ENCODE measurements at places on chromosomes 11 and 22. TPM values are rescaled to one million over a fixed set of nuclear protein-coding genes. Genes with fewer than 3 reads are reported as not detected.

DNA sequence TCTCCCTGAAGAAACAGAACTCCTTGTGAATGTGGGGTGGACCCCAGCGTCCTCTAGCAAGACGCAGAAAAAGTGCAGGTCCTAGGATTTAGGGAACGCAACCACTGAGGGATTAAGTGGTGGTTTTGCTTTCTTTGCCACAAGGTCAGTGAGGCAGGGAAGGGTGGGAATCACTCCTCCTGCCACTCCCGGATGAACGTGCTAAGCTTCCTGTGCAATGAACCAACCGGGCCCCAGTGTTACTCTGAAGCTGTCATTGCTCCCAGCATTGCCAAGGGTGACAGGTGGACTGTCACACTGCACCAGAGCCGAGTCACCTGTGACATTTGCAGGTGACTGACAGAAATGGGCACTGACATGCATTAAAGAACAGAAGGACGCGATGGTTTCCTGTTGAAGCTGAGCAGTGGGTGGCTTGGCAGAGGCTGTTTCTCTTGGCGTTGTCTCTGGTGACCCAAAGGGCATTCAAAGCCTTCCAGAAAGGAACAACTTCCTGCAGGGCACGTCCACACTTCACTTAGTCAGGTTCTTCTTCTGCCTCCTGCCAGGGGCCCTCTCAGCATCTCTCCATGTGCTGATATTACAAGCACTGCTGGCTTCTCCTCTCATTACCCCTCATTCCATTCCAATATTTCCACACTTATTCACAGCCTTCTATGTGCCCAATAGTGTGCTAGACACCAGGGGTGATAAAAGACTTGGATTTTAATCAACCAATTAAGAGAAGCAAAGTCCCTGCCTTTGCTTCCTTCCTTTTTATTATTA is 9.7 kb downstream of the KIRREL3 start:
- DNase-seq: no peak

- no peak for DNase-seq
Measured at GRCh38 chr22:45814198-45814597, 142.6 kb downstream of the ATXN10 start.

GLB1L2 gene
- 1.6 TPM for total RNA-seq

GRCh38 chr11:60592601-60593000 is 77.4 kb downstream of the MS4A13 start:
- no peak for DNase-seq

NRIP3 gene
- total RNA-seq: 0.62 TPM

VWCE gene
- total RNA-seq: 3.6 TPM

PC gene
- total RNA-seq: 103 TPM

ATXN10 gene
- total RNA-seq: 130 TPM

GRCh38 chr11:36452236-36452940 is 57.7 kb downstream of the TRAF6 start:
- no peak for DNase-seq

DNA sequence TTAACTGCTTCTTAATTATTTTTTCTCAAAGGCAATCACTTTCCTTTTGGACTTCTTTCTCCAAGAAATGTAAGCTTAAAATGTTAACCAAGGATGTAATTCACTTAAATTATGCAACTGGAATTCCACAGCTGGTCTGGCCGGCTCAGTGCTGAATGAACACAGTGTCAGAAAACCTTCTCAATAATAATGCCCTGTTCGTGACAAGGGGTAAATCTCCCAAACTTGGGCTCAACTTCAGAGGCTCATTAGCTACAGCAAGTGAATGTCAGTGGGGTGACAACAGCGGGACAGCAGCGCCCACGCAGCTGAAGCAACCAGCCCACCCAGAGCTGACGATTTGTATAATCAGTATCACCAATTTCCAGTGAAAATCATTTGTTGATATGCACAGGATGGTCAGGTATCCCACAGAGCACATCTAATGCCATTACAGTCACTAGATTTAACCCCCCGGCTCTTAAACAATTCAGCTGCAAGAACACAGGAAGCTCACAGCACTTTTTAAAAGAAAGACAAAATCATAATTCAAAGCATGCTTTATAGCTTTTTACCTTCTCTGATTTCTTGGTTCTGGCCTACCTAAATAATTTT is 704.8 kb downstream of the DLG2 start:
- DNase-seq: no peak

DNA sequence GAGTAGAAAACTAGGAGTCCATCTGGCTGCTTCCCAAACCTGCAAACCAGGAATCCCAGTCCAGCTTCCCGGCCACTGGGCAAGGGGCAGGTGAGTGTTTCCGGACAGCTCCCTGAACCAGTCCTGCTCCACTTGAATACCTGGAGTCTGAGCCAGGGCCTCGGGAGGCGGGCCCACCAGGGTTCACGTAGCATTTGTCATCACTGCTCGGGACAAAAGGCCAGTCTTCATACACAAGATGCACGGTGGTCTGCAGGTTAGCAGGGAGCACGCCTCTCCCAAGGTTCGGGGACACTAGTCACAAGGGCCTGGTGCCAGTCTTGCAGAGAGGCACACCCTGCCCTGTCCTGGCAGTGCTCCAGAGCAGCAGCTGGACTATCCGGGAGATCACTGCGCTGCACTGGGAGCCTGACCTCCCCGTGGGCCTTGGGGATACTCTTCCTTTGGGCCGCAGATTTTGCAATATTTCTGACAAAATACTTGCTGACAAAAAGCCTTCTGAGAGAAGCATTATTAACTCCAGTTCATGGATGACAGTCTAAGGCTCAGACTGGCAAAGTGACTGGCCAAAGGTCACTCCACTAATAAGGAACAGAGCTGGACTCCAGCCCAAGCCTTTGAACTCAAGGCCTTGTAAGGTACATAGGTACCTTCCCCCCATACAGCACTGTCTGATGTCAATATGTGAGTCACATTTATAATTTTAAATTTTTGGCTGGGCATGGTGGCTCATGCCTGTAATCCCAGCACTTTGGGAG is 25.1 kb downstream of the CD6 start:
- no peak for DNase-seq
